ENCODE measurements at places on chromosomes 4 and X. TPM values are rescaled to one million over a fixed set of nuclear protein-coding genes. Genes with fewer than 3 reads are reported as not detected.

DNA sequence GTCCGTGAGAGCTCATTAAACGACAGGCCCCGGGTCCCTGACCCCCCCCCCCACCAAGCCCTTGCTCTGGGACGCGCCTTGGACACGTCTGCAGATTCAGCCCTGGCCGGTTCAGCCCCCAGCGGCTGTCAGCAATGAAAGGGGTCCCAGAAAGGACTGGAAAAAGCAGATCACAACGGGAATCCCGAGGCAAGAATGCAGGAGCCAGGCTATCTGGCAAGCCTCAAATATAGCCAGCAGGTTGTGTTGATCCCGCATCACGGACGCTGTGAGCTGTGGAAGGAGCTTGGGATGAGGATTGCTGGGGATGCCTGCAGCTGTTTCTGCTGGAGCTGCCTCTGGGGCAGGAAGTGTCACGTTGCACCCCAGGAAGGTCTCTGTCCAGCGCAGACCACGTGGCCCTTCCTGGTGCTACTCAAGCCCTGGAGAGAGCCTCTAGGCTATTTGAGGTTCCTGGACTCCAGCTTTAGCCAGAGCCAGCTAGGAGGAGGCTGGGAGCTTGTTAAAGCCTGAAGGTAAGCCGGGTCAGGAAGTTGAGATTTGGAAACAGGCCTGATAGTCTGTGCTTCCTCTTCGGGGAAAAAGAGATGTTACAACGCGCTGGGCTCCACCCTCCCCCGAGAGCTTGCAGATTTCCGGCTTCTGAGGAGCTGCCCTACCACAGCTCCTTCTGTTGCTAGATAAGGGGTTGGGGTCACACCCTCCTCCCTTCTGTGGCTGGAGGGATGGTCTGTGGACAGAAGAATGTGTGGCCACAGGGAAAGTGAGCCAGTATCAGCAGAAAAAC lies 19.3 kb upstream of the CSF2RA start:
- no peaks in the 10 kb centered on the region for H3K27me3 ChIP-seq
- H3K4me1 ChIP-seq, result no peaks in the 10 kb centered on the region
- H3K36me3 ChIP-seq, result no peaks in the 10 kb centered on the region
- no peak for DNase-seq
- no peak overlapping the region for H3K27ac ChIP-seq
- H3K4me3 ChIP-seq, result no peak overlapping the region

- H3K4me1 ChIP-seq, result peaks cover 6% of the 10 kb centered on the region
- H3K4me3 ChIP-seq, result no peak overlapping the region
- no peak for DNase-seq
Observed at GRCh38 chr4:127776620-127777019, 5.5 kb upstream of the HSPA4L start.

DNA sequence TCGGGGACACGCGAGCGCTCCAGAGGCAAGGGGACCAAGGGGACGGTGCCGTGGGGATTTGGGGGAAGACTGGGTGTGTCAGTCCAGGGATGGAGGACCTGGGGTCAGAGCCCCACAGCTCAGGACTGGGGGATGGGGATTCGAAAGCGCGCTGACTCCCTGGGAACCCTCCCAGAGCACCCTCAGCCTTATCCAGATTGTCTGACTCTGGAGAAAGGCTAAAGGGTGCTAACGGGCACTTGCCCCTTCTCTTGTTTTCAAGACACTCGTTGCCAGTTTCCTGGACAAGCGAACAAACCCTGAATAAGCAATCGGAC lies 1.1 kb downstream of the DOCK11 start:
- peak overlapping the region; percentile 65 for H3K4me3 ChIP-seq
- no peak for DNase-seq
- no peaks in the 10 kb centered on the region for H3K36me3 ChIP-seq
- H3K27ac ChIP-seq, result no peak overlapping the region
- H3K27me3 ChIP-seq, result no peaks in the 10 kb centered on the region

- H3K36me3 ChIP-seq, result no peaks in the 10 kb centered on the region
- H3K27me3 ChIP-seq, result no peaks in the 10 kb centered on the region
- H3K4me1 ChIP-seq, result no peaks in the 10 kb centered on the region
Observed at GRCh38 chr4:163482190-163482589, 8.6 kb upstream of the TKTL2 start.

The IL3RA gene
- not detected for polyA plus RNA-seq

GRCh38 chr4:184142121-184143000 lies 75.3 kb downstream of the ENPP6 start:
- no peaks in the 10 kb centered on the region for H3K27me3 ChIP-seq
- H3K4me1 ChIP-seq, result no peaks in the 10 kb centered on the region
- H3K4me3 ChIP-seq, result no peak overlapping the region
- no peak for DNase-seq
- H3K27ac ChIP-seq, result no peak overlapping the region
- no peaks in the 10 kb centered on the region for H3K36me3 ChIP-seq

DNA sequence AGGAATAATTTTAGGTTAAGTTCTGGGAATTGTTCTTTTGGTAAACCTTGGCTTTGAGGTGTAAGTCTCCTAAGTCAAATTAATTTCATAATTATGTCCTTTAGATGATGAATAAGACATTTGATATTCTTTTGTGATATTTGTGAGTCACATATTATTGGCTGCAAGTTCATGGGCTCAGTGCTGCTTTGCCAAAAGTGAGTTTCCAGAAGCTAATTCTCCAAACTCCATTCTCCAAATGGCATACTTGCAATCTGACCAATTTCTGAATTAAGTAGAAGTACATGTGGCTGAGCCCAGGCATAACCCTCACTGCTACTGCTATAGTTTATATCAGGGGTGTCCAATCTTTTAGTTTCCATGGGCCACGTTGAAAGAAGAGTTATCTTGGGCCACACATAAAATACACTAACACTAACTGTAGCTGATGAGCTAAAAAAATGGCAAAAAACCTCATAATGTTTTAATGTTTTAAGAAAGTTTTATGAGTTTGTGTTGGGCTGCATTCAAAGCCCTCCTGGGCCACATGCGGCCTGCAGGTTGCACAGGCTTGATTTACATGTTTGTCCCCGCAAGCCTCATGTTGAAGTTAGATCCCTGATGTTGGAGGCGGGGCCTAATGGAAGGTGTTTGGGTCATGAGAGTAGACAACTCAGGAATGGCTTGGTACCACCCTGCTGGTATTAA lies 196.1 kb downstream of the ZNF330 start:
- DNase-seq, result no peak
- no peak overlapping the region for H3K4me3 ChIP-seq
- no peaks in the 10 kb centered on the region for H3K4me1 ChIP-seq
- H3K27ac ChIP-seq, result no peak overlapping the region
- no peaks in the 10 kb centered on the region for H3K36me3 ChIP-seq

DNA sequence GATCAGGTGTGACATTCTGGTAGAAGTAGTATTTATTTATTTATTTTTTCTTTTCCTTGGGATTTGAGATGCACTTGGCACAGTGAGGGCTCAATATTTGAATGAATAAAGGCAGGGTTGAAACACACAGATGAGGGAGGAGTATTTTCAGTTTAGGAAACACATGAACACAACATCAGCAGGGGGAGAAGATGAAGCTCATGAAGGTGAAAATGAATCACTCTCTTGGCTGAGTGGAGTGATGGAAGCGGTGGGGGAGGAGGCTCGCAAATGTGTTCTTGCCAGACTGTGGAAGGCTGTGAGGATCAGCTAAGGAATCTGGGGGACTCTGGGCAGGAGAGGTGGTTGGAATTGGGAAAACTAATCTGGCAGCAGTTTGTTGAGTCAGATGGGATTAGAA lies 55.3 kb downstream of the ARHGAP10 start:
- no peak overlapping the region for H3K27ac ChIP-seq
- peaks cover 36% of the 10 kb centered on the region for H3K4me1 ChIP-seq
- no peak for DNase-seq
- H3K4me3 ChIP-seq, result no peak overlapping the region
- H3K27me3 ChIP-seq, result no peaks in the 10 kb centered on the region

DNA sequence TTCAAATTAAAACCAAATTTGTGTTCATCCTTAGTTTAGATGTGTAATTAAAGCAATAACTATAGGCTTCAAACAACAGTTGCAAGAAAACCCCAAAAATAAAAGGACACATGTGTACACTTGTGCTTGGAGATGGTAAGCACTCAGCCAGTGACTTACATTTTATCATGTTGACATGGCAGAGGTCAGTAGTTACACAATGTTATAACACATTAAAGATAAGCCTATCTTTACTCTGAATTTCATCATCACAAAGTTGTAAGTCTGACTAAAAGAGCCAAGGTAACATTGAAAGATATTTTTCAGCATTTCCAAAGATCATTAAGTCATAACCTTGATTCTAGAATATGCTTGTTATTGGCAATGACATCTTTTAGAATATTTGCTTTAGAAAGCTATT lies 98.5 kb upstream of the PNPLA4 start:
- no peak for DNase-seq
- H3K4me1 ChIP-seq, result no peaks in the 10 kb centered on the region

The PABPC5 gene
- not detected for polyA plus RNA-seq

DNA sequence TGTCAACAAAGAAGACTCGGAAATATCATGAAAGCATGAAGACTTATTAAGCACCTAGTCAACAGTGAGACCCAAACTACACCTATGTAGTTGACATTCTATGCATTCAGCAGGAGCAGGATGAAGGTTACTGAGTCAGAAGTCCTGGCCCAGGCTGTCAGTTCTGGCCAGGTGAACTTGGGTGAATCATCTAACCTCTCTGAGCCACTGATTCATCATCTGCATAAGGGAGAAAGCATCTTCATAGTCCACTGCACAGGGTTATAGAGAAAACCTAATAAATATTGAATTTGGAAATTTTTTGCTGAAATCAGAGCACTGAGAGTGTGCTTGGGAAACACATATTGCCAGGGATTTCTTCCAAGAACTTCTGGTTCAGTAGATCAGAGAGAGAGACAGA lies 296.0 kb upstream of the SFRP2 start:
- no peak overlapping the region for H3K27ac ChIP-seq
- H3K4me3 ChIP-seq, result no peak overlapping the region
- no peaks in the 10 kb centered on the region for H3K4me1 ChIP-seq
- no peaks in the 10 kb centered on the region for H3K36me3 ChIP-seq
- H3K27me3 ChIP-seq, result no peaks in the 10 kb centered on the region

The H2BW2 gene
- not detected for polyA plus RNA-seq

Measured in keratinocyte (primary cell).